SK-N-SH (cell line): ENCODE measurements at places on chromosomes 12 and 14.

DNA sequence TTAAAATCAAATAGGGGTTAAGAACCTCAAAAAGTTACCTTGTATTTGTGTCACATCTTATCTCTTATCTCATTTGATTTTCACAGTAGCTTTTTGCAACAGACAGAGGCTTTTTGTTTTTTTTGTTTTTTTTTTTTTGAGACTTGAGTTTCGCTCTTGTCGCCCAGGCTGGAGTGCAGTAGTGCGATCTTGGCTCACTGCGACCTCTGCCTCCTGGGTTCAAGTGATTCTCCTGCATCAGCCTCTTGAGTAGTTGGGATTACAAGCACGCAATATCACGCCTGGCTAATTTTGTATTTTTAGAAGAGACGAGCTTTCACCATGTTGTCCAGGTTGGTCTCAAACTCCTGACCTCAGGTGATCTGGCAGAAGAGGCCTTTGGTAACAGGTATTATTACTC is 25.7 kb downstream of the RDH12 start:
- H3K4me1 ChIP-seq, result no peaks in the 10 kb centered on the region
- no peak overlapping the region for H3K27ac ChIP-seq
- H3K27me3 ChIP-seq, result peaks cover 18% of the 10 kb centered on the region
- no peak for DNase-seq
- H3K36me3 ChIP-seq, result no peaks in the 10 kb centered on the region

DNA sequence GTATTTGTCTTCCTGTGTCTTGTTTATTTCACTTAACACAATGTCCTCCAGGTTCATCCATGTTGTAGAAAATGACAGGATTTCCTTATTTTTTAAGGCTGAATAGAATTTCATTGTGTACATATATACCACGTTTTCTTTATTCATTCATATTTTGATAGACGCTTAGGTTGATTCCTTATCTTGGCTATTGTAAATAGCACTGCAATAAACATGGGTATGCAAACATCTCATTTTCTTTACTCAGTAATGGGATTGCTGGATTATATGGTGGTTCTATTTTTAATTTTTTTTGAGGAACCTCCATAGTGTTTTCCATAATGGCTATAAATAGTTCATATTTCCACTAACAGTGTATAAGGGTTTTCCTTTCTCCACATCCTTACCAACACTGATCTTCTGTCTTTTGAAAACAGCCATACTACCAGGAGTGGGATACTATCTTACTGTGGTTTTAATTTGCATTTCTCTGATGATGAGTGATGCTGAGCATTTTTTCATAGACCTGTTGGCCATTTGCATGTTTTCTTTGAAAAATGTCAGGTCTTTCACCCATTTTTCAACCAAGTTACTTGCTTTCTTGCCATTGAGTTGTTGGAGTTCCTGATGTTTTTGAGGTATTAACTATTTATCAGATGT is 32.8 kb downstream of the DUSP16 start:
- H3K27me3 ChIP-seq, result no peaks in the 10 kb centered on the region
- H3K36me3 ChIP-seq, result no peaks in the 10 kb centered on the region
- DNase-seq, result no peak

DNA sequence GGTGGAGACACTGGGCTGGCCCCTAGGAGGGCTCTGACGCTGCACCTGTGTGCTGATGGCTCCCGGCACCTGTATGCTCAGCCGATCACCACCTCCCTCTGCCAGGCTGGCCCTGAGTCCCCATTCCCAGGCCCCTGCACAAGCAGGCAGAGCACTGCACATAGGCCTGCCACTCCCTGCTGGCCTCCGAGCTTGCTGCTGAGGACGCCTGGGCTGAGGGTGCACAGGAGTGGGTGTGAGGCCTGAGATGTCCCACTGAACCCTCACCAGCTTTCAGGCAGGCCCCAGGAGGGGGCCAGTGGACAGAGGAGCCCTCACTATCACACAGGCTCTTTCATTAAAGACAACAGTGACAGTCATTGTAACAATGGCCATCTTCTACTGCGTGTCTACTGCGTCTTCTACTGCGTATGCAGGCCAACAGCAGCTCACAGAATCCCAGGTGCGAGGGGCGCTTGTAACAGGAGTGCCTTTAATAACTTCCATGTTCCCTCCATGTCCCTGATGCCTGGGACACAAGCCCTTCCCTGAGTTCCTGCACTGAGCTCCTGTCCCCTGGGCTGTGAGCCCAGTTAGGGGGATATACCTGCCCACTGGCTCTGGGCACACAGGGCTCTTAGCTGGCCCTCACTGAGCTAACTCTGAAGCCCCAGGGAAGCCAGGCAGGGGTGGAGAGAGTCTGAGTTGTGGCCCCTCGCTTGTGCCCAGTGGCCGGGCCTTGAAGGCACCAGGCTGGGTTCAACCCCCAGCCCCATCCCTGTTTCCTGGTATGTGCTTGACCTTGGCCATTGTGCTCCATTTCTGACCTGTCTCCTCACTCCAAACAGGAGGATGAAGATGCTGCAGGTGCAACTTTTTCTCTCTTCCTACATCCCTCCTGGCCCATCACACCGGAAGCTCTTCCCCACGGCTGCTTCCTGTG is 71.3 kb downstream of the PRIMA1 start:
- H3K4me1 ChIP-seq, result no peaks in the 10 kb centered on the region
- no peak overlapping the region; the same call in 1 of the 2 replicates for H3K27ac ChIP-seq
- H3K4me3 ChIP-seq, result no peak overlapping the region
- H3K36me3 ChIP-seq, result no peaks in the 10 kb centered on the region
- peak; percentile 28 for DNase-seq
- H3K27me3 ChIP-seq, result no peaks in the 10 kb centered on the region

DNA sequence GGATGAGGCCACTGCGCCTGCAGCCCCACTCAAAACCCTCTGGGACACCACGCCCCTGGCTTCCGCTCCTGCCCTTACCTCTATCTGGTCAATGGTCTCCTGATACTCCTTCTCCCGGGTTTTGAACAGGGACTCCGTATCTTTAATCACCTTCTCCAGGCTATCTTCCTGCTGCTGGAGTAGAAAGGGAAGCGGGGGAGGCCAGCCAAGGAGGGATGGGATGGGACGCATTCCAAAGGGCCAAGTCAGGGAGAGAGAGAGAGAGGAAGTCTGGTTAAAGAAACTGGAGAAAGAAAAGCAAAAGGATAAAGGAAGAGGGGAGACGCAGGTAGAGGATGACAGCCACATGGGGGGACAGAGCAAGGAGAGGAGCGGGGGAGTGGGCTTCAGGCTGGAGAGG is 7.9 kb downstream of the IFFO1 start:
- H3K27ac ChIP-seq, result peak overlapping the region; percentile 51; the same call in 1 of the 2 replicates
- H3K4me3 ChIP-seq, result no peak overlapping the region
- H3K36me3 ChIP-seq, result peaks cover 30% of the 10 kb centered on the region
- DNase-seq, result no peak

DNA sequence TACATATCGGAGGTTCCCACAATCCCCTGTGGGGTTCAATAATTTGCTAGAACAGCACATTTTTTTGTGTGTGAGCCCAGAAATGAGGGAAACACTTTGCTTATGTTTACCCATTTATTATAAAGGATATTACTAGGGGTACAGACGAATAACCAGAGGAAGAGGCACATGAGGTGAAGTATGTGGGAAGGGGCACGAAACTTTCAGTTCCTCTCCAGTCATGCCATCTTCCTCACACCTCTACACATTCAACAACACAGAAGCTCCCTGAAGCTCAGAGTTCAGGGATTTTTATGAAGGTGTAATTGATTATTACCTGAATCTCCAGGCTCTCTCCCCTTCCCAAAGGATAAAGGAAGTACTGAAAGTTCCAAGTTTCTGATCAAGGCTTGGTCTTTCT is 30.2 kb upstream of the DYRK2 start:
- no peaks in the 10 kb centered on the region for H3K27me3 ChIP-seq
- no peak overlapping the region for H3K27ac ChIP-seq
- no peak for DNase-seq
- H3K36me3 ChIP-seq, result no peaks in the 10 kb centered on the region

GRCh38 chr14:88384718-88385117 is 739 bp upstream of the SPATA7 start:
- peak overlapping the region; percentile 97 for H3K4me3 ChIP-seq
- no peaks in the 10 kb centered on the region for H3K27me3 ChIP-seq
- H3K36me3 ChIP-seq, result no peaks in the 10 kb centered on the region
- DNase-seq, result peak; percentile 4
- H3K4me1 ChIP-seq, result peaks cover 8% of the 10 kb centered on the region

DNA sequence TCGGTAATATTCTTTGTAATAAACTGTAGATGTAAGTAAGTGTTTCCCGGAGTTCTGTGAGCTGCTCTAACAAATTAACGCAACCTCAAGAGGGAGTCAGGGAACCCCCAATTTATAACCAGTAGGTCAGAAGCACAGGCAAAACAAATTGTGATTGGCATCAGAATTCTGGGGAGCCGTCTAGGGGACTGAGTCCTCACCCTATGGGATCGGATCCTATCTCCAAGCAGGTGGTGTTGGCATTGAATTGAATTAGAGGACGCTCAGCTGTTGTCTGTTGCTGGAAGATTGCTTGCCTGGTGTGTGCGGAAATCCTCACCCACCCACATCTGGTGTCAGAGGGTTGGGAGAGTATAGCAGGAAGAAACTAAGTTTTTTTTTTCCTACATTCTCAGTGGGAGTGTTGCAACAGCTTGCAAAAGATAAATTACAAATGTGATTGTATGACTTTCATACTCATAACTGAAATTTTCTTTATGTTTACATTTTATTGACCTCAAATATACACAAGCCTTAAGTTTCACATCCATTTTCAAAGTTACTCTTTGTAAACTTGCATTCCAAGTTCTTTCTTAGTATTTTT is 5.5 kb downstream of the TMEM52B start:
- H3K36me3 ChIP-seq, result no peaks in the 10 kb centered on the region
- H3K4me3 ChIP-seq, result no peak overlapping the region
- no peak for DNase-seq
- no peaks in the 10 kb centered on the region for H3K4me1 ChIP-seq

DNA sequence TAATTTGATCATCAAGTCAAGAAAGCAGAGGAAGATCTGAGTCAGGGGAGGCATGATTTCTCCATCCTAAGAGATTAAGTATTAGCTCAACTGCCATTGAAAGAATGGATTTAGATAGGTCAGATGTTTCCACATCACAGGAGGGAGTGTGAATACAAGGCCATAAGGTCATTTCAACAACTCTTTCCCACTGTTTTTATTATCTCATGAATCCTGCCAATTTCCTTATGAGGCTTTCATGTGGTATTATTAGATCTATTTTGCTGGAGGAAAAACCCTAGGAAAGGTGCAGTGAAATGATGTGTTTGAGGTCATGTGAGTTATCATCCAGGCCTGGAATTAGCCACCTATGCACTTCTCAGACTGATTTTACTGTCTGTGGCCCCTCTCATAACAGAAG is 269.0 kb downstream of the NOVA1 start:
- DNase-seq, result no peak
- no peak overlapping the region for H3K4me3 ChIP-seq
- H3K36me3 ChIP-seq, result no peaks in the 10 kb centered on the region
- no peak overlapping the region for H3K27ac ChIP-seq
- H3K4me1 ChIP-seq, result no peaks in the 10 kb centered on the region

DNA sequence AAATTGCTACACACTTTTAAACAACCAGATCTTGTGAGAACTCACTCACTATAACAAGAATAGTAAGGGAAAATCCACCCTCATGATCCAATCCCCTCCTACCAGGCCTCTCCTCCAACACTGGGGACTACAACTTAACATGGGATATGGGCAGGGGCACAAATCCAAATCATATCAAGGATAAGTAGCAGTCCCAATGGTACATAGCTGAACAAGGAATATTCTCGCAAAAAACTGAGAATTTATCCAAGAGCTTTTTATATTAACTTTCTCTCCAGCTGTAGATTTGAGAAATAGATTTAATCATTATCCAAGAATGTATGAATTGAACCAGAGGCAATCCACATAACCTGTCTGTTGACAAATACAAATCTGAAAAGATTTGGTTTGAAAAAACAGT is 185.2 kb downstream of the TMTC3 start:
- H3K27me3 ChIP-seq, result no peaks in the 10 kb centered on the region
- peaks cover 16% of the 10 kb centered on the region for H3K4me1 ChIP-seq
- no peaks in the 10 kb centered on the region for H3K36me3 ChIP-seq
- H3K27ac ChIP-seq, result no peak overlapping the region

GRCh38 chr12:79351251-79351650 is 339.5 kb downstream of the PAWR start:
- H3K4me1 ChIP-seq, result no peaks in the 10 kb centered on the region
- peaks cover 35% of the 10 kb centered on the region for H3K36me3 ChIP-seq
- no peak overlapping the region for H3K4me3 ChIP-seq
- no peaks in the 10 kb centered on the region for H3K27me3 ChIP-seq

DNA sequence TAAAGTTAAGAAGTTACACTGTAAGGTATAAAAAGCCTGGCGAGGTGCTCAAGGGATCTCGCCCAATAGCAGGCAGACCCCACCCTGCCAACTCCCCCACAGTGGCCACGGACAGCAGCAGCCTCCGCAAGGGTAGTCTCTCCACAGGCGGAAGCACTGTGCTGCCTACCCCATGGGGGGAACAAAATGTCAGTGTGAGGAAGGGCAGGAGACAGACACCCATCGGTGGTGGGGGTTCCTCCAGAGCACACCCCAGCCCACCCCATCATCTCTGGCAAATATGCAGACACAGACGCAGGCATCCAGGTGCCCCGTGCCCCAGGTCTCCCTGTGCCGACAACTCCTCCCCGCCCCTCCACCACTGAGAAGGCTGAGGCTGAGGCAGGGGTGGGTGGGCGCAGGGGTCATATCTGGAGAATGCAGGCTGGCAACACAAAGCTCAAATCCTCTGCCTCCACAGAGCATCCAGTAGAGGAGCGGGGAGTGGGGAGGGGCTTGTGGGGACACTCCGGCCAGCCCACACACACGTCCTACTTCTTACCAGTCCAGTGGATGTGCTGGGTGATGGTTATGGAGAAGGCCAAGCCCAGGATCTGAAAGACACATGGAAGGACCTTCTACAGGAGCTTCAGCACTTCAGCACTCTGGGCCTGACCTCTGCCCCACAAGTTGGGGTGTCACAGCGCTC is 68.3 kb upstream of the DDX11 start:
- H3K36me3 ChIP-seq, result no peaks in the 10 kb centered on the region
- peaks cover 9% of the 10 kb centered on the region; the same call in 1 of the 2 replicates for H3K4me1 ChIP-seq
- H3K4me3 ChIP-seq, result no peak overlapping the region
- H3K27me3 ChIP-seq, result no peaks in the 10 kb centered on the region

- no peaks in the 10 kb centered on the region for H3K4me1 ChIP-seq
- no peak for DNase-seq
- no peak overlapping the region for H3K27ac ChIP-seq
- no peaks in the 10 kb centered on the region for H3K36me3 ChIP-seq
- H3K27me3 ChIP-seq, result no peaks in the 10 kb centered on the region
- no peak overlapping the region for H3K4me3 ChIP-seq
Observed at GRCh38 chr12:56781726-56782125, 18.6 kb downstream of the HSD17B6 start.

DNA sequence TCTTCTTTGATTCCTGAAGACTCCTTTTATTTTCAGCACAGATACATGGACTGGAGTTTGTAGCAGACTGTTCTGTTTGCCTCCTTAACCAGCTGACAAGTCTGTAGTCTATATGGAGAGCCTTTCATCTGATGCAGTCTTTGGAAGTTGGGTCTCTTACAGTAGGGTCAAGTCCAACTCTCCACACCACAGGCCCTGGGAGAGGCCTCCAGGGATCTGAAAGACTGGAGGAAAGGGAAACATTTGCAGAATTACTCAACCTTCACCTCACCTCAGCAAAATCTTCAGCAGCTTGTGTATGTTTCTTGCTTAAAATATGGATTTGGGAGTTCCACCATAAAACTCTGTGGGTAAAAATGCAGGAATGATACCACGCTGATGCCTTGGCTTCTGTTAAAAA is 188.4 kb downstream of the MSRB3 start:
- H3K27ac ChIP-seq, result peak overlapping the region; percentile 74; the same call in 1 of the 2 replicates
- H3K27me3 ChIP-seq, result no peaks in the 10 kb centered on the region
- peaks cover 16% of the 10 kb centered on the region for H3K4me1 ChIP-seq
- peaks cover 13% of the 10 kb centered on the region for H3K36me3 ChIP-seq

- DNase-seq, result no peak
- no peak overlapping the region for H3K4me3 ChIP-seq
- peaks cover 40% of the 10 kb centered on the region for H3K36me3 ChIP-seq
Observed at GRCh38 chr12:24845615-24846014, 103.3 kb downstream of the BCAT1 start.
